ENCODE measurements at places on chromosomes 3 and 15.
A peak's percentile ranks its signal among the peaks of the same experiment; 100 is the strongest.

DNA sequence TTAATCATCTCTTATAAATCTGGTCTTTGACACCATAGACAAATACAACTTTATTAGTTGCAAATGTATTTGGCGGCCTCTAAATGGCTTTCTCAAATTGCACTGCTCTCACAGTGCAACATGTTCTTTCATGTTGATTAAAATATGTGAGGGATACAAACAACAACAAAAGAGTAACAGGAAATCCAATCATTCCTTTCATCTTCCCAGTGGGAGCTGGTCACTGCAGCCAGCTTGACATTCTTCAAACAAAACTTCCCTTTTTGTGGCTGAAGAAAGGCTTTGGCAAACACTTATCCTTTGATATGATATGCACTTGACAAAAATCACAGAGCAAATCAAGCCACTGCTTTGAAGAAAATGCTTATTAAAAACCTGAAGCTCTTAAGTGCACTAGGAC lies 973.6 kb downstream of the EPHA3 start:
- peak; percentile 73 for DNase-seq

DNA sequence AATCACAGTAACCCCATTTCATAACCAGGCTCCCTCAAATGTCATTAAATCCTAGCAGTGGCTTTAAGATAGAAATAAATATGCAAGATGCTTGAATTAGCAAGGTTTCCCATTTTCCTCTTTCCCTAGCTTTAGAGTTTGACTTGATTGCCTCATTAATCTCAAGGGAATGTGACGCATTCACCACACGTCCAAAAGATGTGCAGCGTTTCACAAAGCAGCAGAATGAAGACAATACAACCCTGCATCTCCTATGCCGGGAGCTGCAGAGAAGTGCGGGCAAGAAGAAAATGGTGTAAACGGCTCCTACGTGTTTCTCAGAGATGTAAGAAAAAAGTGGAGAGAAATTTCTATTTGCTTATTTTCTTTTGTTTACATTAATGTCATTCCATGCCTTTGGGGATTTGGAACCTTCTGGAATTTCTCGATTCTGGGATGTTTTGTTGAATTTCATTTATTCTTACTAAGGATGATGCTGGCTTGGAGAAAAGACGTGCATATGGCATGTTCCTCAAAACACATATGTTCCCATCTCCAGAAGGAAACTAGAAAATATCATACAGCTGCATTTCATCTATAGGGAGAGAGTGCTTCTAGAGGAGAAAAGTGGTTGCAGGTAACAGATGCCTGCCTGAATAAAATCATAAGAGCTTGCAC lies 27.8 kb upstream of the FRMD4B start:
- DNase-seq: no peak

DNA sequence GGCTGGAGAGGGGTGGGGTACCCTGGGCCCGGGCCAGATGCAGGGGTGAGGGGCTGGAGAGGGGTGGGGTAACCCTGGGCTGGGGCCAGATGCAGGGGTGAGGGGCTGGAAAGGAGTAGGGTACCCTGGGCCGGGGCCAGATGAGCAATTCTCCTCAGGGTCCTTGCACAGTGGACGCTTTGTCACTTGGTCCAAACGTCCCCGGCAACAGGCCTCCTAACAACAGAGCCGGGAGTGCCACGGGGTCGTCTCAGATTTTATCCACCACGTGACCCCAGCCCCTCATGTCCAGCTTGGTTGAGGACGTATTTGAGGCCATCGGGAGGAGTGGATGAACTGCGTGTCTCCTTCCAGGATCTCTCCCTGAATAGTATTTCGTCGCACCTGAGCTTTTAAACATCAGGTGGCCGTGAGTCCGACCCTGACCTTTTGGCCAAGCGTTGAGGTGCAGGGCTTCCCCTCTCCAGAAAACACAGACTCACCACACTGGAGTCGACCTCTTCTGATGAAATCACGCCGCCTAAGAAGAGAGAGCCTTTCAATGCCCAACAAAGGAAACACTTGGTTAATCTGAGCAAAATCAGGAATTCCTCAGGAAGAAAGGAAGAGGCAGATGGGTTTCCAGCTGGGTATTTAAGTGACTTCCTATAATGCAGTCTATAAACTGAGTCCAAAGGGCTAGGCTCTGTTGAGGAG lies 12.8 kb upstream of the LRRC15 start:
- no peak for DNase-seq

- no peak for DNase-seq
Observed at GRCh38 chr3:149784064-149784704, 8.2 kb downstream of the ANKUB1 start.

- DNase-seq: peak; percentile 78
Observed at GRCh38 chr3:151468284-151468917, 7.5 kb upstream of the IGSF10 start.

DNA sequence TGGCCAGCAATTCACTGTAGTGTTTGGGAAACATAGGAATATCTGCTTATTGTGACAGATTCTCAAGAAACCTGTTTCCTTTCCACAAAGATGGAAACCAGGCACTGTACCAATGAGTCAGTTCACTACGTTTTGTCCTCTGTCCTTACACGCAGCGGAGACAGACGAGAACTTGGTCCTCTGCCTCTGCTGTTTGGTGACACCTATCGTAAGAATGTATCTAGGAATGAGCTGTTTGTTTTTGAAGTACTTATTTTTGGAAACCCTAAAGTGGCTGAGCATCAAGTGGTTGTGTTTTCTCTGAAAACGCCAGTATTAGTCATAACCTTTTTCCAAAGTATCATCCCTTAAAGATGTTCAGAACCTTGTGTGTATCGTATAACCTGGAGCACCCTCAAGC lies 93.0 kb downstream of the PGPEP1L start:
- no peak for DNase-seq

DNA sequence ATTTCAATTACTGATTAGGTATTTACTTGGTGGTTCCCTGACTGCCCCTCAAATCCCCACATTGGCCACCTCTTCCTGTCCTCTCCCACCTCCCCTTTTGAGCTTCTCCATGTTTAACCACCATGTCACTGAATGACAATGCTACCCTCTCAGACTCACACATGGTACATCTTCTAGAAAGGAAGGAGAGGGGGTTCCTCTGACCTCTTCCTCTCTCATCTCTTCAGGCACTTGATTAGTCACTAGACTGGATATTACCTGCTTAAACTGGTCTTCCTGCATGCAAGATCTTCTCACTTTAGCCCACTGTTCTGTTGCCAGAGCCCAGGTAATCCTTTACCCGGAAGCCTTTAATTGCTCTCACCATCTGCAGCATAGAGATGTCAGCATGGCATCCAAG lies 64.9 kb downstream of the DIPK2A start:
- DNase-seq: no peak

GRCh38 chr3:72836923-72837322 lies 11.3 kb downstream of the SHQ1 start:
- no peak for DNase-seq

GRCh38 chr15:42955518-42955917 lies 34.9 kb upstream of the TTBK2 start:
- DNase-seq: no peak

DNA sequence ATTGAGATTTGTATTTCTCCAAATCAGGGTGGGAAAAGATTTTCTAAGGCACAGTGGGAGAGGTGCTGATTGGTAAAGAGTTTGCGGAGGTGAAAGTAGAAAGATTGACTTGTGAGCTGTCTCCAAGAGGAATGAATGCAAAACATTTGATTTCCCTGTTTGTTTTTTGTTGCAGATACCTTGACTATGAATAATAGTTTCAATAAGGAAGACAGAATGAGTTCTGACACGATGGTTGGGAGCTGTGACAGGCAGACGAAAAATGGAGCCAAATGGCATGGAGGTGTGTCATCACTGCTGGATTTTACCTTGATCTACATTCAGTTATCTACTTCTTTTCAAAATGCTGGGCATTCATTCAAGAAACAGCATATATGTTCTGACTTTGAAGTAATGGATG lies 145.1 kb downstream of the NFKBIZ start:
- no peak for DNase-seq

DNA sequence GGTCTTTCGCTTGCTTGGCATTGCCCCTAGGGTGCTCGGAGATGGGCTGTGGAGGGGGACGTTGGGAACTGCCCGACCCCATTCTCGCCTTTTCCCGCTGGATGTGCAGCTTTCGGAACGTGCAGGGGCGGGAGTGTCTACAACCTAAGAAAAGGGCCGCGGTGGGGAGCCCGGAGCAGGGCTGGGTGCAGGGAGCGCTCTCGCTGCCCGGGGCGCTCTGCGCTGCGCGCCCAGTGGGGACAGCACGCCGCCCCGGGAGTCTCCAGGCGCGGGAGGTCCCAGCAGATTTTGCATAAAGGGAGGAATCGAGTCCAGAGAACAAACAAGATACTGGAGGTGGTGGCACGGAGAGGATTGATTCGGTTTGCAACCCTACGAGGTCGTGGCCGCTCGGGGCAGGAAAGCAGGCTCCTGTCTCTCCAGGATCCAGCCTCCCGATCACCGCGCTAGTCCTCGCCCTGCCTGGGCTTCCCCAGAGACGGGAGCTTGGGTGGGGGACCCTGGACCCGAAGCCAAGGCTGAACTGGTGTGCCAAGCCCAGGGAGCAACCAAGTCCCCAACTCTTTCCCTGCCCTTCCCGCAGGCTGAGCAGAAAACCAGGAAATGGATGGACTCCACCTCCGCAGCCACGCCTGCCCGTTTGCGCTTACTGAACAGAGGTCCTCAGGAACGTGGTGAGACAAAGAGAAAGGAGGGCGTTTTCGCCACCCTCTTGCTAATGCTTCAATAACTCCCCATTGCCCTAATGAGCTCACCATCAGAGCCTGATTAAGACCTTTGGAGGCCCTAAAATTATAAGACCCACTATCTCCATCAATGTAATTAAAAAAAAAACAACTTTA lies 59.7 kb downstream of the NOX5 start:
- DNase-seq: peak; percentile 85

DNA sequence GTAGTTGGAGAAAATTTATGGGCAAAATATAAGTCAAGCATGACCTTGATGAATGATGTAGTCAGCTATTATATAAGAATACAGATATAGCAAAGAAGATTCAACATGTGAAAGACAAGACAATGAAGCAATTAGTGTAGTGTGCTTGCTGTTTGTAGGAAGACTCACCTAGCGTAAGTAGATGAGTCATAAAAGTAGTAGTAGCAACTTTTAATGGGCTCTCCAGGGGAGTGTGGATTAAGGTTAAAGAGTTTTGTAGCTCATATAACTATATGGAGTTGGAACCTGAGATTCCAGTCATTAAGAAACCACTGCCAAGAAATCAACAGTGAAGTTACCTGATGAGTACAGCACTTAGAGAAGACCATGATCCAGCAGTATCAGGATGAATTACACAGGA lies 444.7 kb upstream of the CNTN3 start:
- DNase-seq: no peak

DNA sequence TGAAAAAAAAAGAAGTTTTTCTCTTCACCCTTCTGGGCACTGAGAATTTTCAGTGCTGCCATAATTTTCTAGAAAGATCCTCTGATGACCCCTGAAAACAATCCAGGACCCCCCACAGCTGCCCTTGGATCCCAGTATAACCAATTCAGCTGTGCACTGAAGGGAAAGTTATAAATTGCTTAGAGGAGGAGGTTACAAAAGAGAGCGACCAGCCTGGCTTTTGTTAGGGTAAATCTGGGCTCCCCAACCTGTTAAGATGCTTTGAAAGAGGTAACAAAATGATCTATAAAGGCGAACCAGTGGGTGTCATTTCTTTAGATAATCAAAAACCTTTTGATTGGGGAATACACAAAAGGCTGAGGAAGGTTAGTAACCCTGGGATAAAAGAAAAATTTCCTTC lies 407.9 kb upstream of the ATP11B start:
- DNase-seq: no peak

DNA sequence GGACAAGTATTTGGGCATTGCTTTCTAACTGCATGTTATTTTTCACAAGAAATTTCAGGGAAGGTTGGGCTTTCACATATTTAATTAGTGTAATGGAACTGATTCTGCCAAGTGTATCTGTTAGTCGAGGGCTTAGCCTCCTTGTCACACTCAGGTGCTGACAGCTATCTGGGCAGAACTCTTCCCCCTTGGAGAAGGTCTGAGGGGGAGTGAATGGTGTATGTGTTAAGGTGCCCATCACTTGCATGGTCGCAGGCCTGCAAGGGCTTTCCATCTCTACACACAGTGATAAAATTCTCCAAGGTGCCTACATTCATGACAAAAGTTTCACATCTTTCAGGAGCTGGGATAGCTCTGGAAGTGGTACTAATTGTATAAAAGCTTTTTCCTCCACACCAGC lies 97.6 kb upstream of the ICE2 start:
- DNase-seq: no peak

DNA sequence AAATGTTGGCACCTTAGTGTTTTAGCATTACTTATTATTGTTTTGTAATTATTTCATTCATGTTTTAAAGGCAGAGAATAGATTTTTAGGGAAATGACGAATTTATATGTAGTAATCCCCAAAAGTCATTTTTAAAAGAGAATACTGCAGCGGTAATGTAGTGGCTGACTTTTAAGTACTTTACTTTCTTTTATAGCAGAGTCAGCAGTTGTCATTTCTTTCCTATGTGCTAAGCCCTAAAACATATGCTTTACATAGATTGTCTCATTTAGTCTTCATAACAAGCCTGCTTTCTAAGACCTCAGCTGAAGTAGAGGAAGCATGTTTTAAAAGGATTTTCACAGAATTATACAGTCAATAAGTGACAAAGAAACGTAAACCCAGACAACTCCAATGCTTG lies 102.1 kb upstream of the PEX5L start:
- no peak for DNase-seq

DNA sequence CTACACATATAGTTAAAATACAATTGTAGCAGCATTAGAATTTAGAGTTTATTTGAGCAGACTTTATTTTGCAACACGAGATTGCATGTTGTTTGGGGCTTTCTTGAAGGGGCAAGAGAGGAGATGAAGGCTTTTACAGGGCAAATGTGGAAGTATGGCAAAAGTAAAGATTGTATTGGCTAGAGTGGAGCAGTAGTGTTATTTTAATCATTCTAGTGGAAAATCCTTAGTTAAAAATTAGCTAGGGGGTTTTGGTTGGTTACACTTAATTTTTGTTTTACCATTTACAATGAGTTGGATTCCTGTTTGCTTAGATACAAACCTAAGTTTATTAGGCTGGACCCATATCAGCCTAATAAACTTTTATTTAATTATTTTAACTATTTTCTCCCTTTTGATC lies 4.6 kb downstream of the OR5H15 start:
- no peak for DNase-seq

DNA sequence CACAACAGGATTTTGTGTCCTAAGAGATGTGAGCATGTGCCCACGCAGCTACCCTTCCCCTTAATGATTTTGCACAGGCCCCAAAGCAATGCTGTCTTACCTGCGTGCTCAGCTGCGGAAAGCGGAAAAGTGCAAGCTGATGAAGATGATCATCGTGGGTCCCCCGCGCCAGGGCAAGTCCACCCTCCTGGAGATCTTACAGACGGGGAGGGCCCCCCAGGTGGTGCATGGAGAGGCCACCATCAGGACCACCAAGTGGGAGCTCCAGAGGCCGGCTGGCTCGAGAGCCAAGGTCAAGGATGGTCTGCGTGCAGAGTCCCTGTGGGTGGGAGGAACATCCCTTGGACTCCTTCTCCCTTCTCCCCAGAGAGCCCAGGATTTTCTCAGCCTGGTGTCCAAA lies 103.1 kb downstream of the LRRK1 start:
- DNase-seq: no peak

GRCh38 chr3:113222451-113223086 lies 11.2 kb downstream of the BOC start:
- peak; percentile 83 for DNase-seq
